ENCODE measurements at places on chromosomes 16 and 17.

DNA sequence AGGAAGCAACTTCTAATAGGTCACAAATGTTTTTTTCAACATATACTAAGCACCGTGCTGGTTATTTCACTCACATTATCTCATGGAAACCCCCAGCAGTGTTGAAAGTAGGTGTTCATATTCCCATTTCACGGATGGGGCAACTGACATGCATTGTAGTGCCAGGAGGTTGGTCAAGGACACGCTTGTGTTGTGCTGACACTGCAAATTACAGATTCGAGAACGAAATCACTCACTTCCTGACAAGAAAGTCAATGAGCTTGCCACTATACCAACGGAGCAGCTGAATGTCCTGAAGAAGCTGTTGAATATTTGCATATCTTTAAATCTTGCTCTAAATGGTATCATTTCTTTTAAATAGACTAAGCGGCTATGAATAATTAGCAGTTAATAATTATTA, 378.0 kb upstream of the C16orf82 start:
- ATAC-seq: no peak

DNA sequence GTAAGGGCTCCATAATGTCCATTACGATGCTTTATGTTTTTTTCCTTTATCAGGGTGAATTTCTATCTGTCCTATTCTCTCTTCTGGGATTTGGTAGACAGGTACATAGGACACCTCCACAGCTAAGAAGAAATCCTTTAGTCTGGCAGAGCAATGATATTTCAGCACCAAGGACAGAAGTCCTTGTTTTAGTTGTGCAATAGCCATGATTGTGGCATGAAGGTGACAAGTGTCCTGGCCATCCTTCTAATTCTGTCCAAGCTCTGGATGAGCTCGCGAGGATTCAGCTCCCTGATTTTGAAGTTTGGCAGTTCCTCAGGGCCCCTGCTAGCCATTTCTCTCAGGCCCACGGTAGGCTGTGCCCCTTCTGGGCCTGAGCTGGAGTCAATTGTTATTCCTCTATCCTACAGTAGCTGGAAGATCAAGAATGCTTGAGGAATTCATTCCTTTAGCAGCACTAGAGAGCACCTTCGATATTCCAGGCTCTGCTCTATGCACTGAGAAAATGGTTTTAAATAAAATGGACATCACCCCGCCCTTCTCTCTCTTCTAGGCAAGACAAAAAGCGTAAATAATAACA, 320.8 kb downstream of the XYLT1 start:
- ATAC-seq: no peak

GRCh38 chr17:68803164-68803929, 151.8 kb downstream of the ABCA8 start:
- no peak for ATAC-seq

DNA sequence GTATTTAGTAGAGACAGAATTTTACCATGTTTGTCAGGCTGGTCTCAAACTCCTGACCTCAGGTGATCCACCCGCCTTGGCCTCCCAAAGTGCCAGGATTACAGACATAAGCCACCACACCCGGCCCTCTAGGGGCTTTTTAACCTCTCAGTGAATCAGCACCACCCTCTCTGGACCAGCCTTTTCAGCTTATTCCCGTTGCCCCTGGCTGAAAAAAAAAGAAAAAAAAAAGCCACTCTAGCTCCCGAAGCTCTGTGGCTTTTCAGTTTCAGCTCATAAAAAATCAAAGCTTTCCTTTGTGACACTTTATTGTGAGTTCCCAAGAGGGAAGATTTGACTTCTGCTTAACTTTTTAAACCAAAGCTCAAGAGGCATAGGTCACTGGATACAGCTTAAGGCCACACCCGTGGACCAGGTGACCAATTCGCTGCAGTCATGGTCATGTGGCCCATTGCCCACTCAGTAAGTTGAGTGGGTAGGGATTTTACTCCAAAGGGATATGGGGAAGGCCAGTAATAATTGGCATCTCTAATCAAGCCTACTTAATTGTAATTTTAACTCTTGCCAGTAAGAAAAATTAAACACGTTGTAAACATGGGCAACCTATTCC, 46.6 kb upstream of the MED13 start:
- no peak for ATAC-seq

DNA sequence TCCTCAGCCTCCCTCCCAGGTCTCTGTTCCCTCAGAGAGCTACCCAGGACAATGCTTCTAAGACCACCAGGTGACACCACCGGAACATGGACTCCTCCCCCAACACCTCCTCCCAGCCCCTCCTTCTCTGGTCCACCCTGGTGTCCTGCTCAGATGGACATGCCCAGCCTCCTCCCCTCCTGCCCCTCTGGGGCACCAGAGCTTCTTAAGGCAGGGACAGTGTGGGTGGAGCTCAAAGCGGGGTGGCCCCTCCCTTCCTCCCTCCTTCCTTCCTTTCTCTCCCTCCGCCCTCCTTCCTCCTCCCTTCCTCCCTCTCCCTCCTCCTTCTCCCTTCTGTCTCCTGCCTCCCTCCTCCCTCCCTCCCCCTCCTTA, 22.7 kb downstream of the TRPV3 start:
- ATAC-seq: peak; percentile 46

- ATAC-seq: peak; percentile 44
Observed at GRCh38 chr17:77914385-77915254, 43.9 kb upstream of the TNRC6C start.

DNA sequence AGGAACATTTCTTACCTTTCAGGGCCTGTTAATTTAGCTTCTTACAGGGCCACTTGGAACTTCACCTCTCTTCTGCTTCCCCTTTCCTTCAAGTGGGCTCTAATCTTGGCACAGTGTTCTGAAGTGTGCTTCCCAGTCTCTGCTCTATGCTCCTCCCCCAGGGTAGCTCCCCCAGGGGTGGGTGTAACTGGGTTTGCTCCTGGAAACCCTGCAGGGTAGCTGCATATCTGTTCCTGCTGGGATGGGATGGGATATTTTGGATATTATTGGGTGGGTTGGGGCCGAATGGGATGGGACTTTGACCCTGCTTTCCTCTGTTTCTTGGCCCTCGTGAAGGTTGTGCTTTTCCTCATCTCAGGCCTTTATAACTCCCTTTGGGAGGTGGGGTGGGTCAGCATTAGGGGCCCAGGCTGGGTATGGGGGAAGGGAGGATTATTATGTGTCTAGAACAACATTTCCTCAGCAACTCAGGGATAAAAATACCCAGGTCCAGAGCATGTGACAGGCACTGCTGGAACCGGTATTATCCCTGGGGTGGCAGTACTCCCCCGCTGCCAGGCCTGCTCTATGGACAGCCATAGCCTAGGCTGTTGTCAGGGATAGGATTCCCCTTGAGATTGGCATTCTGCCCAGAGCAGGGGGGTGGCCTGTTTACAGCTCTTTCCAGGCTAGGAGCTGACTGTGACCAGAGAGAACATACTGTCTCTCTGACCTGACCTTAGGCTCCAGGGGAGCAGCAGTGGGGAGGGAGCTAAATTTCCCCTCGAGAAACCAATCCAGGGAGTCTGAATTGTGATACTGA, 5.0 kb downstream of the NFE2L1 start:
- no peak for ATAC-seq

DNA sequence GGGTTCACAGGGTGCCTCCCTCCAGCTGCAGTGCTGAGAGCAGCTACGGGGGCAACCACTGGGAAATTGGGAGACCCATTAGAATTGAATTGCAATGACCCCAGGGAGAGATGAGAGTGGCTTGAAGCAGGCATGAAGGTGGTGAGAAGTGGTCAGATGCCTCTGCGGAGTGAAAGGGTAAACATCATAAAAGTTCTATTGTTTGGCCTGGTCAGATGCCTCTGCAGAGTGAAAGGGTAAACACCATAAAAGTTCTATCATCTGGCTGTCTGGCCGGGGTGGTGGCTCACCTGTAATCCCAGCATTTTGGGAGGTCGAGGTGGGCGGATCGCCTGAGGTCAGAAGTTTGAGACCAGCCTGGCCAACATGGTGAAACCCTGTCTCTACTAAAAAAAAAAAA, 53.5 kb downstream of the TNFRSF13B start:
- ATAC-seq: no peak

GRCh38 chr16:68972720-68973119, 129.4 kb downstream of the TANGO6 start:
- no peak for ATAC-seq

GRCh38 chr17:10614536-10615155, 42.5 kb downstream of the MYH3 start:
- peak; percentile 20 for ATAC-seq

DNA sequence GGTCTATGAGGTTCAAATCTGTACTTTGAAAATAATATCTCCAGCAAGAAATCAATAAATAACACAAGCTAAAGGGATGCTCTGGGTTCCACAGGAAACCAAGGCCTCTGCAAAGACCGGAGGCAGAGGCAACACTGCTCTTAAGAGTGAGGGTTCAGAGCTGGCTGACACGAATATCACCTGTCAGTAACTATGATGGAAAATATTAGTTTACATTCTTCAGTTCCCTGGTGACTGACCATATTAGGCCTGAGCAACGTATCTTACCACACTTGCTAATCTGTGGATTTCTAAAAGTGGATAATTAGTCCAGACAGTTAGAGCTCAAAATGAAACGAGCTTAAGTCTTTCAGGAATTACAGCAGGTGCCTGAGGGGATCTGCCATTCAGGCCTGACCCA, 459.3 kb downstream of the HS3ST3B1 start:
- no peak for ATAC-seq

DNA sequence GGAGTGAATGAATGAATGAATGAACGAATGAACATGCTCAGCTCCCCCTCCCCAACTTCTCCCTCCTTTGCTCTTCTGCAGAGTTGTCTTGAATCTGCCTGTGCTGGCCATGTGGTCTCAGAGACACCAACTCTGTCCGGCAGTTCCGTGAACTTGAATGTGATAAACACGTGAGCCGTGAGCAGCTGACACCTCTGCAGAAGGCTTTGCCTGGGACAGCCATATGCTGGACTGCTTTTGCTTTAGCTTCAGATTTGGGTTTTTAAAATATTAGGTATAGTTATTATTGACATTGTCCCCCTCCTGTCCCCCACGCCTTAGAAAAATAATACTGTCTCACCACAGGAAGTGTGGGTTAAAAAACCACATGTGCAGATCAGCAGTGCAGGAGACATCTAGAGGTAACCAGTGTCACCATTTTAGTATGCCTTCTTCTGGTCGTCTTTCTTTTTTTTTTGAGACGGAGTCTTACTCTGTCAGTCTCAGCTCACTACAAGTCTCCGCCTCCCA, 83.8 kb downstream of the ABCC1 start:
- ATAC-seq: peak; percentile 33

- no peak for ATAC-seq
Observed at GRCh38 chr16:72012607-72013006, 4.1 kb downstream of the DHODH start.
